ENCODE measurements at places on chromosomes 2 and 18. TPM values are rescaled to one million over a fixed set of nuclear protein-coding genes. Genes with fewer than 3 reads are reported as not detected.

- no peak overlapping the region for H3K27ac ChIP-seq
- H3K4me3 ChIP-seq: no peak overlapping the region
- H3K4me1 ChIP-seq: no peaks in the 10 kb centered on the region
- H3K27me3 ChIP-seq: no peaks in the 10 kb centered on the region
Observed at GRCh38 chr2:101625387-101625786, 72.1 kb upstream of the MAP4K4 start.

DNA sequence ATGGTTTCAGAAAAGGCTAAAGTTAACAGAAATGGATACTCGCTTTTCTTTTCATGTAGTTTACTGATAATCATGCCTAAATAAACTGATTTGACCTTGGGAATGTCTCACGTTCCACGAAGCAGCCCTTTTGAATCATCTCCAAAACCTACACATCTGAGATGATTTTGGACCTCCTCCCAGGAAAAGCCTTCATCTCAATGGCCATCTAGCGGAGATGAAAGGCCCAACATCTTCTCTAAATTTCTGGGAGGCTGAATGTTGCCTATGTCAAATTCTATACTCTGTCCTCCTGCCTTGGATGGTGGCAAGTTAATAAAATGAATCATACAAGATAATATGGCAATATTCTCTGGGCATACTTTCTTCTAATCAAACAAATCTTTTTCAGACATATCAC is 448.5 kb downstream of the ZEB2 start:
- H3K27me3 ChIP-seq: no peaks in the 10 kb centered on the region
- H3K4me1 ChIP-seq: no peaks in the 10 kb centered on the region

GRCh38 chr18:37179384-37179783 is 350.5 kb downstream of the KIAA1328 start:
- H3K27ac ChIP-seq: no peak overlapping the region
- no peaks in the 10 kb centered on the region for H3K4me1 ChIP-seq
- H3K27me3 ChIP-seq: no peaks in the 10 kb centered on the region
- no peak for DNase-seq

GRCh38 chr18:26290385-26290784 is 64.1 kb downstream of the TAF4B start:
- no peak overlapping the region for H3K27ac ChIP-seq
- no peaks in the 10 kb centered on the region for H3K36me3 ChIP-seq
- H3K27me3 ChIP-seq: no peaks in the 10 kb centered on the region
- H3K4me3 ChIP-seq: no peak overlapping the region
- H3K4me1 ChIP-seq: no peaks in the 10 kb centered on the region

- H3K36me3 ChIP-seq: no peaks in the 10 kb centered on the region
- no peaks in the 10 kb centered on the region for H3K27me3 ChIP-seq
- peaks cover 18% of the 10 kb centered on the region for H3K4me1 ChIP-seq
- H3K4me3 ChIP-seq: no peak overlapping the region
- no peak overlapping the region for H3K27ac ChIP-seq
Observed at GRCh38 chr2:102080451-102081242, 61.9 kb upstream of the IL1R1 start.

GRCh38 chr2:69805887-69806286 is 23.6 kb upstream of the GMCL1 start:
- H3K36me3 ChIP-seq: peaks cover 6% of the 10 kb centered on the region
- no peak overlapping the region for H3K27ac ChIP-seq
- no peak for DNase-seq
- H3K4me1 ChIP-seq: no peaks in the 10 kb centered on the region
- no peaks in the 10 kb centered on the region for H3K27me3 ChIP-seq

DNA sequence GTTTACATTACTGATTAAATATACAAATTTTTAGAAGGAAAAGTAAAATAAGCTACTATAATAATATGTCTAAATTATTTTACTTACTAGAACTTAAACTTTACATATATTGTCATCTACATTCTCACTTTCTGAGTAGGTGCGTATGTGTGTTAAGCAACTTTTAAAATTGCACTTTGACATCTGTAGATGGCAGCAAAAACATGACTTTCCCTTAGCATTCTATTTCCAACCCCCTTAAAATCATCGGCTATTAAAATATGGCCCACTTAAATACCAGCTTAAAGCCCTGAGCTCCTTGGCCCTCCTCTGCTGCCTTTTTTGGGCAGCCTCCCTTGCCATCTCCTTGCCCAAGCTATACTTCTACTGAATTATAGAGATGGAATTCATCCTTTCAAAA is 78.0 kb downstream of the UPP2 start:
- H3K4me3 ChIP-seq: no peak overlapping the region
- no peak for DNase-seq
- no peaks in the 10 kb centered on the region for H3K36me3 ChIP-seq
- H3K27ac ChIP-seq: no peak overlapping the region

GRCh38 chr18:75376004-75376403 is 51.5 kb downstream of the SMIM21 start:
- no peak for DNase-seq
- no peak overlapping the region for H3K27ac ChIP-seq
- no peaks in the 10 kb centered on the region for H3K36me3 ChIP-seq
- no peaks in the 10 kb centered on the region for H3K27me3 ChIP-seq
- H3K4me3 ChIP-seq: no peak overlapping the region

- H3K27me3 ChIP-seq: peaks cover 9% of the 10 kb centered on the region
- DNase-seq: no peak
- H3K4me1 ChIP-seq: no peaks in the 10 kb centered on the region
- no peaks in the 10 kb centered on the region for H3K36me3 ChIP-seq
Observed at GRCh38 chr2:181585732-181586131, 71.2 kb downstream of the CERKL start.

DNA sequence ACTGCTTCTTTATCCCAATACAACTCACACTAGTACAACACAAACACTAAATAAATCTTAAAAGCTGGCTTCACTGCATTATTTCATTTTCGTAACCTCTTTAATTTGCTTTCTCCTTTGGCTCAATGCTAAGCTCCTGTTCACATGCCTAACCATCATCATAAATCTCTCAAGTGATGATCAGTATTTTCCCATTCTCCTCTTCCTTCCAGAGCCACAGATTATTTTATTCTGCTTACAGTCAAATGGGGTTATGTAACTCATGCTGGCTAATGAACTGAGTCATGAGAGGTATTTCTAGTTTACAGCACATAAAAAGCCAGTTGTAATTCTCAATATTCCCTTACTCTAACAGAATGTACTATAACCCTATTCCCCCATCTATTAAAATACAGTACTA is 350.4 kb upstream of the ZC3H15 start:
- H3K27me3 ChIP-seq: no peaks in the 10 kb centered on the region
- H3K27ac ChIP-seq: no peak overlapping the region
- H3K4me1 ChIP-seq: peaks cover 3% of the 10 kb centered on the region
- no peak overlapping the region for H3K4me3 ChIP-seq
- DNase-seq: no peak

DNA sequence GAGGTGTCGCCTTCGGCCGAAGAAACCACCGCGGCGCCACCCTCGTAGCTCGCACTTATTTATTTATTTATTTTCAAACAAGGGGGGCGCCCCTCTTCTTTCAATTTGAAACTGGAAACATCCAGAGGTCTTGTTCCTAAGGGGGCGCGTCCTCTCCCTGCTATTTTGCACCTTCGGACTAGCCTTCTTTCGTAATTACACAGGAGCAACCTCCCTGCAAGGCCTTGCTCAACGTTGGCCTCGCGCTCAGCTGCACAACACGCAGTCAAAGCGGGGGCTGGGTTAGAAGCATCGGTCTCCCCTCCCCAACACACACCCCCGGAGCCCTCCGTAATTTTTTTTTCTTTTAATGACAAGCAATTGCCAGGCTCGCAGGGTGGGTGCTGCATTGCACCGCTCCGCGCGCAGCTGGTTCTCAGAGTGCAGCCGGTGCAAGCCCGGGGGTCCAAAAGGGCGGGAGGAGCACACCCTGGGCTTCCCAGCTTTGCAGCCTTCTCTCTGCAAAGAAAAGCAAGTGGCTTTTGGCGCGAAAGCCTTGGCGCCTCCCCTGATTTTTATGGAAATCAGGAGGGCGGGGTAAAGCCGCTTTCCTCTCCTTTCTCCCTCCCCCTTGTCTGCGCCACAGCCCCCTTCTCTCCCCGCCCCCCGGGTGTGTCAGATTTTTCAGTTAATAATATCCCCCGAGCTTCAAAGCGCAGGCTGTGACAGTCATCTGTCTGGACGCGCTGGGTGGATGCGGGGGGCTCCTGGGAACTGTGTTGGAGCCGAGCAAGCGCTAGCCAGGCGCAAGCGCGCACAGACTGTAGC is at the start of gene MYCN:
MYCN (plus strand) TSS at position 697 of the 807 bp plus-strand sequence. CDS start 1,515 bp downstream, outside the sequence.
- peaks cover 35% of the 10 kb centered on the region for H3K27me3 ChIP-seq
- no peak within 1 kb of the TSS for H3K27ac ChIP-seq
- peaks cover 19% of the 10 kb centered on the region for H3K4me1 ChIP-seq
- H3K4me3 ChIP-seq: no peak within 1 kb of the TSS
- H3K36me3 ChIP-seq: no peaks in the 10 kb centered on the region
- DNase-seq: peak; percentile 15

DNA sequence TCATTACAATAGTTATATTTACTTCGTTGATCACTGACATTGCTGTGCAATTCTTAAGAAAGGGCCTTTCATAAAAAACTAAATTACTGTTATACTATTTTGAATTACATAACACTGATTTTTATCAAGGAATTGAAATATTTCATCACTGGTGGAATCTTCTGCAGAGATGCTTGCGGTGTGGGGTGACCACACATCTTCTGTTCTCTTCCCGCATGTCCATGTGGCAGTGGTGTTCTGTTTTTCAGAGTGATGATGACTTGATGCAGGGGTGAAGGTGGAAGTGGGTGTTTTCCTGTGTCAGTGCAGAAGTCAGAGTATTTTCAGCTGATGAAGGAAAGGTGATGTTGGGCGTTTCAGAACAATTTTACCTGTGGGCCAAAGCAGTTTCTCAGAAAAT is 7.0 kb downstream of the CNDP2 start:
- H3K27ac ChIP-seq: no peak overlapping the region
- H3K4me1 ChIP-seq: no peaks in the 10 kb centered on the region
- no peak for DNase-seq
- no peaks in the 10 kb centered on the region for H3K27me3 ChIP-seq
- peaks cover 58% of the 10 kb centered on the region for H3K36me3 ChIP-seq

DNA sequence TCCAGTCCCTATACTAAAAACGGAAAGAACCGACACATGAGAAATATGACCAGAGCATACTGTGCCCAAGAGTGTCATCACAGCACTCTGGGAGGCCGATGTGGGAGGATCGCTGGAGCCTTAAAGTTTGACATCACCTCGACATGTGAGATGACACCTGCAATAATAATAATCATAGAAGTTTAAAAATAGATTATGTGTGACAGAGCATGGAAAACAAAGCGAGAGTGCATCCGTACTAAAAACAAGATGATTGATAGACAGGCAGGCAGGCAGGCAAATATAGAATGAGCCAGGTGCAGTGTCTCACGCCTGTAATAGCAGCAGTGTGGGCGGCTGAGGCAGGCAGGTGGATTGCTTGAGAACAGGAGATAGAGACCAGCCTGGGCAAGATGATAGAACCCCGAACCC is 114.8 kb upstream of the ANKRD30BL start:
- DNase-seq: no peak
- H3K4me1 ChIP-seq: no peaks in the 10 kb centered on the region
- H3K36me3 ChIP-seq: no peaks in the 10 kb centered on the region
- no peak overlapping the region for H3K4me3 ChIP-seq

GRCh38 chr2:144258154-144258553 is 261.8 kb downstream of the ZEB2 start:
- no peaks in the 10 kb centered on the region for H3K36me3 ChIP-seq
- no peak overlapping the region for H3K4me3 ChIP-seq
- no peaks in the 10 kb centered on the region for H3K27me3 ChIP-seq
- no peak for DNase-seq

DNA sequence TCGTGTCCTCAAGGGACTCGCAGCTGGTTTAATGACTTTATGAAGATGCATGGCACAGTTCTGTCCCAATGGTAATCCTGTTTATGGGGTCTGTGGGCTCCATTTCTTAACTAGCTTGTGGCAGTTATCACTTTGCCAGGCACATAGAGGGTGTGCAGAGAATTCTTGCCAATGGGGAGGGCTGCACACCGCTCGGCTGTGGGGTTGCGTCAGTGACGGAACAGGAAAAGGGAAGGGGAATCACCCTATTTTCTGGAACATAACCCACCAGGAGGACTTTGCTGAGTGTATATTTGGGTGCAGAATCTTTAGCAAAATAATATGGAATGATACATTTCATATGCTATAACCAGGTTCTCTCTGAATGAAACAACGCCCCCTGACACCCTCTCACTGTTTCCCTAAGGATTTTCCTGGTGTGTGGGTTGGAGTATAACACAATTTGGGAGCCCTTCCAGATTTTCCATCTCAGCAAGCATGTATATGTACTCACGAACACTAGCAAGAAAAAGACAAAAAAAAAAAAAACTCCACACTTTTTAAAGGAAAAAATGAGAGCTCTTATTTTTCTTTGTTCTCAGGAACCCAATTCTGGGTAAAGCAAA is 43.9 kb upstream of the TRIB2 start:
- H3K36me3 ChIP-seq: no peaks in the 10 kb centered on the region
- H3K27ac ChIP-seq: no peak overlapping the region
- H3K4me1 ChIP-seq: peaks cover 7% of the 10 kb centered on the region
- no peaks in the 10 kb centered on the region for H3K27me3 ChIP-seq
- no peak overlapping the region for H3K4me3 ChIP-seq

DNA sequence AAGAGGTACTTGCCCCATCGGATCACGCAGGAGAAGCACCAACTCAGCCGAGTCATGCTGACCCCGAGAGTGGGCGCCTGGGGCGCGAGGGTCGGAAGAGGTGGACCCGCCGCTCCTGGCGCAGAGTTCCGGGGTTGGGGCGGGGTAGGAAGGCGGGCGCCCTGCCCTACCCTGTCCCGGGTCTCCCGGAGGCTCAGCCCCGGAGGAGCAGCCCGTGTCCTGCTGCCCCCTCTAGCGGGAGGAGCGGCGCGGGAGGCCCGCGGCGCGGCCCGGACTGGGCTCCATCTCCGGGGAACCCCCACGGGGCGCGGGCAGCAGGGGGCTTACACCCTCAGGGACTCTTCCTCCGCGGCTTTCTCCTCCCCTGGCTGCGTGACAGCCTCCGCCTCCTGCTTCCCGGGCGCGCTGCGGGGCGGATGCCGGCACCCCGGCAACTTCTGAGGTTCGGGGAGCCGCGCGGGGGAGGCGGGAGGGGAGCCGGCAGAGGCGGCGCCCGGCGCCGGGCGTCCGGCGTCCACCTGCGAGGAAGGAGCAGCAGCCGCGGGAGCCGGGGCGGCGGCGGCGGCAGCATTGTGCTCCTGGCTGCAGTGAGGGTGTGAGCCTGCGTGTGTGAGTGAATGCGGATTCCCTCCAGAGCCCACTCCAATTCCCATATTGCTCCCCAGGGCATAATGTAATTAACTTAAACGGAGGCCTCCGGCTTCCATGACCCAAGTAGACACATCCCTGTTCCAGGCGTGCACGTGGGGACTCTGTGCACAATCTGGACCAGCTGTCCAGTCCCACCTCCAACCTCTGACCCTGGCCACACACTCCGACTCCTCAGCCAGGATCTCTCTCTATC is 7.6 kb upstream of the TNS1 start:
- no peak for DNase-seq
- H3K27me3 ChIP-seq: no peaks in the 10 kb centered on the region
- no peaks in the 10 kb centered on the region for H3K36me3 ChIP-seq
- no peak overlapping the region for H3K27ac ChIP-seq

The CCDC178 gene
- total RNA-seq: not detected

The XIRP2 gene
- not detected for total RNA-seq

The EPB41L3 gene
- 123 TPM for total RNA-seq

The CCL20 gene
- not detected for total RNA-seq

The KRTCAP3 gene
- 1.2 TPM for total RNA-seq

The ZNF804A gene
- 0.89 TPM for total RNA-seq

The SERPINB11 gene
- total RNA-seq: not detected

The NCKAP1 gene
- 81.1 TPM for total RNA-seq

The VIL1 gene
- total RNA-seq: 4.5 TPM

The SMPD4 gene
- 41.0 TPM for total RNA-seq

The CRYGD gene
- not detected for total RNA-seq

The MAT2A gene
- 186 TPM for total RNA-seq

The ACOXL gene
- total RNA-seq: not detected
